ENCODE measurements at places on chromosomes 5 and 9. TPM values are rescaled to one million over a fixed set of nuclear protein-coding genes. Genes with fewer than 3 reads are reported as not detected.

The SLC2A6 gene
- 8.2 TPM for polyA plus RNA-seq

The SELENOP gene
- 604 TPM for polyA plus RNA-seq

The SWI5 gene
- polyA plus RNA-seq = 27.3 TPM

The HRH2 gene
- polyA plus RNA-seq = 3.6 TPM

The KIF24 gene
- 1.6 TPM for polyA plus RNA-seq

The C9orf153 gene
- polyA plus RNA-seq = not detected

The GLRA1 gene
- not detected for polyA plus RNA-seq

The FBN2 gene
- polyA plus RNA-seq = 0.23 TPM

The PCDHGB6 gene
- 1.2 TPM for polyA plus RNA-seq

The GARNL3 gene
- 0.92 TPM for polyA plus RNA-seq

The IRGM gene
- polyA plus RNA-seq = 0.34 TPM

The IL9 gene
- not detected for polyA plus RNA-seq

The EDIL3 gene
- 6.0 TPM for polyA plus RNA-seq

The SEMA6A gene
- polyA plus RNA-seq = 4.9 TPM

The CNTFR gene
- polyA plus RNA-seq = 4.2 TPM

The SNX2 gene
- 56.5 TPM for polyA plus RNA-seq

The SH3TC2 gene
- 1.0 TPM for polyA plus RNA-seq

The SOHLH1 gene
- not detected for polyA plus RNA-seq

The AQP3 gene
- 1.6 TPM for polyA plus RNA-seq

The IL13 gene
- 0.15 TPM for polyA plus RNA-seq

The LHX2 gene
- not detected for polyA plus RNA-seq

The IFNA2 gene
- polyA plus RNA-seq = not detected

The SLC36A1 gene
- 4.4 TPM for polyA plus RNA-seq

The PRDM9 gene
- not detected for polyA plus RNA-seq

The PCDHGA10 gene
- 1.0 TPM for polyA plus RNA-seq

The LPAR1 gene
- polyA plus RNA-seq = 11.3 TPM

The IFNA6 gene
- not detected for polyA plus RNA-seq

The HTR4 gene
- polyA plus RNA-seq = 4.2 TPM
